BJ (cell line): ENCODE measurements at places on chromosomes 6 and 20.

GRCh38 chr6:63066055-63066704, 145.1 kb upstream of the FKBP1C start:
- no peak for DNase-seq

- DNase-seq, result no peak
Measured at GRCh38 chr6:68652117-68652536, 17.0 kb downstream of the ADGRB3 start.

GRCh38 chr6:108560463-108561308, at the start of gene FOXO3:
TSS of gene FOXO3 (plus strand) at chr6:108560917. CDS start at chr6:108561209, 292 bp downstream.
- DNase-seq, result no peak

DNA sequence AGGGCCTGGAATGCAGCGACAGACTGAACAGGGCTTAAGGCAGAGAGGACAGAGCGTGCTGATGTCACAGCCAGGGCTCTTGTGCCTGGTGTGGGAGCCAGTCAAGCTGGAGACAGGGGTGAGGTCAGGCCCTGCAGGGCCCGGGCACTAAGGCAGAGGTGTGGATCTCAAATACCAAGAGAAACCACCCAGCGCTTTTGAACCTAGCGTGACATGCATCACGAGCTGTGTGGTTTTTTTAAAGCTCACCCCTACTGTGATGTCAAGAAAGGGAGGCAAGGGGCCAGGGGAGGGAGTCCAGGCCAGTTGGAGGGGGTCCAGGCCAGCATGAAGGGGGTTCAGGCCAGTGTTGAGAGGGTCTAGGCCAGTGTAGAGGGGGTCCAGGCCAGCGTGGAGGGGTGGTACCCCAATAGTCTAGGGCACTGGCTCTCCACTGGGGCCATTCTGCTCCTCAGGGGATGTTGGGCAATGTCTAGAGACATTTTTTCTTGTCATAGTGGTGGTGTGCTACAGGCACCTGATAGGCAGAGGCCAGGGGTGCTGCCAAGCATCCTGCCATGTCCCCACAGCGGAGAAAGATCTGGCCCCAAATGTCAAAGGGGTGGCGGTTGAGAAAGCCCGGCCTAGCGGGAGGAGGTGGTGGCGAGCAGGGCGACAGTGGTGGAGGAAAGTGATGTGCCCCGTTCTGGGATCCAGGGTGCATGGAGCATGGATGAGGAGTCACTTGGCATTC, 42.6 kb downstream of the RBM38 start:
- DNase-seq, result no peak

- peak; percentile 75 for DNase-seq
Measured at GRCh38 chr20:22796469-22797077, 212.2 kb upstream of the FOXA2 start.

DNA sequence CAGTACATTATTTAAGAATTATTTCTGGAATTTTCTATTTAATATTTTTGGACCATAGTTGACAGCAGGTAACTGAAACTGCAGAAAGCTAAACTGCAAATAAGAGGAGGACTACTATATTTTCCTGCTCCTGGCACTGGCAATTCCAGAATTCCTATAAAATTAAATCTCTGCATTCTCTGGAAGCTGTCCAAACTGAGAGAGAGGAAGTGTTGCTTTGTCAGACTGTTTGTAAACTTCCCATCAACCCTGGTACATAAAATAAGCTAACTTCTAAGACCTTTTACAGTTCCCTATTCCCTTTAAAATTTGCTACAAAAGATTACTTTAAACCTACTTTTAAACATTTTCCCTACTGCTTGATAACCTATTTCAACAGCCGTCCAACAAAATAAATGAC, 196.1 kb upstream of the RUNX2 start:
- no peak for DNase-seq

GRCh38 chr6:135086414-135086764, 31.8 kb upstream of the HBS1L start:
- no peak for DNase-seq

GRCh38 chr20:48627737-48628128, 200.1 kb downstream of the PREX1 start:
- DNase-seq, result no peak

- no peak for DNase-seq
Measured at GRCh38 chr6:134002821-134003220, 49.6 kb downstream of the SLC2A12 start.

DNA sequence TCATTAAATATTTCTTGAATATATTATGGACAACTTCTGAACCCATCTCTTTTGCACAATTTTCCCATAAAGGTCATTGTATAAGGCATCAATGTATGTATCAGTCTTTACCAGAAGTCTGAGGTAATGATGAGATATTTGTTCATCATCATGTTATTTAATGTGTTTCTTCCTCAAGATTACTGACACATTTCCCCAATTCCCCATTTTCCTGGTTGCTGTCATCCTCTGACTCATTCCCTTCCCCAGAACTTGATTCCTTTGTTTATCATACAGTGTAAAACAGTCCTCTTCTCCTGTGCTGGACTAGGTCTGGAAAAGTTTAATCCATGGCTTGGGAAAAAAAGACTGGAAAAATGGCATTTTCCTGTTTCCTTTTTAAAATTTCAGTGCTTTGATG, 107.9 kb upstream of the FLRT3 start:
- DNase-seq, result peak; percentile 26
